ENCODE measurements at places on chromosomes 1 and 21.

DNA sequence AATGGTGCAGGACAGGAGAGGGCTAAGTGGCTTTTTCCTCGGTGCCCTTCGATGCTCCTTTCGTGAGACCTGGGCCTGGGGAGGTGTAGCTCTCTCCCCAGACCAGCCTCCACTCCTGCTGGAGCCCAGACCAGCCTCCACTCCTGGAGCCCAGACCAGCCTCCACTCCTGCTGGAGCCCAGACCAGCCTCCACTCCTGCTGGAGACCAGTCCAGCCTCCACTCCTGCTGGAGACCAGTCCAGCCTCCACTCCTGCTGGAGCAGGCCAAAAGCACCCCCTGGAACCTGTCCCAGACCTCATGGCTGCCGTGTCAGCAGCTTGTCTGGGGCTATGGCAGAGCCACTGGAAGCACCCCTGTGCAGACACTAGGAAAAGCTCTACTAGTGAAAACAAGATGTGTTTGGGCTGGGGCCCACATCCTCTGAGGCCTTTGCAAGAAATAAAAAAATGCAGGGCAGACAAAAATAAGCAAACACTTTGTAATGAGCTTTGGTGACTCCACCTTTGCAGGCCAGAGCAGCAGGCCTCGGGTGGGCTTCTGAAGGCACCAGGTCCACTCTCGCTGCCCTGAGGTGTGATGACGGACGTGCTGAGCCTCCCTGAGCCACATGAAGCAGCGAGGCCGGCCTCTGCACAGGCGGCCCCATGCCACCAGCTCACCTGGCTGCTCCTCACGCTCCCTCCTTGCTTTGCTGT is 116.0 kb upstream of the IFFO2 start:
- DNase-seq, result no peak

DNA sequence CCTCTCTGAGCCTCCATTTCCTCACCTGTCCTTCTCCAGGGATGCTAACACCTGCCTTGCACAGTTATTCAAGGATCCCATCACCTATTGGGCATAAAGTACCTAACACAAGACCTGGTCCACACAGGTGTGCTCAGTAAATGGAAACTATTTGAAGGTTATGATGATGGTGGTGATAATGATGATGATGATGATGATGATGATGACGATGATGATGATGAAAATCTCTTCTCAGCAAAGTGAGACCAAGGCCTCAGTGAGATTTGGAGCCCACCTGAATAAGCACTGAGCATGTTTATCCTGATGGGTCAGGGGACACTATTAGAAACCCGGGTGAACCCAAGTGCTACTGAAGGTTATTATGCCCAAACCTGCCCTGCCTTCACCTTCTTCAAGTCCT is 100.7 kb downstream of the DMRTA2 start:
- no peak for DNase-seq

DNA sequence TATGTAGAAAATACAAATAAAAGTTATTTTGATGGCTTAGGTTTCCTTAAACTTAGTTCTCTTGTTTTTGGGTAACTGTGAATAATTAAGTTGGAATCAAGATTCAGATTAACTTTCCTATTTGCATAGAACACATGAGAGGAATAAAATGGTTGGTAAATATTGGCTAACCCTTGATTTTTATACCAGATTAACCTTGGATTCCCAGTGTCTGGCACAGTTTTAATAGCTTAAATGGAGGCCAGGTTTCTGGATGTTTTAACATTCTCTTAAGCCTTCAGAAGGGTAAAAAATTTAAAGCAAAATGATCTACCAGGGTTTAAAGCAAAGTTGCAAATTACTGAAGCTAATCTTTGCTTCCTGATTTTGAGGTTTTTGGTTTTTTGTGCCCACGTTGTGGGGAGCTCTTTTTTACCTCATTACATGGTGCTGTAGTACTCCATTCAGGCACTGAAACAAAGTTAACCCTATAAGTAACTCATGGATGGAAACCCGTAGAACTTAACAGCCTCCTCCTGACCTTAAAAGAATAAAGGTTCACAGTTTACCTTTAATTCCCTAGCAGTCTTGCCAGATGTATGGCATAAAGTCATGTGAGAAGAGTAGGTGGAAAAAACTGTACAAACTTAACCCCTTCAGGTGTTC is 8.4 kb upstream of the SPATA1 start:
- DNase-seq, result no peak

- no peak for DNase-seq
Observed at GRCh38 chr1:43383449-43383848, 6.2 kb downstream of the MED8 start.

- DNase-seq, result peak; percentile 17
Observed at GRCh38 chr21:28776251-28776650, 216.4 kb downstream of the LTN1 start.

- peak; percentile 91 for DNase-seq
Observed at GRCh38 chr1:206851341-206852010, 13.9 kb upstream of the IL20 start.

GRCh38 chr1:160858507-160858906 is 4.2 kb downstream of the CD244 start:
- no peak for DNase-seq

DNA sequence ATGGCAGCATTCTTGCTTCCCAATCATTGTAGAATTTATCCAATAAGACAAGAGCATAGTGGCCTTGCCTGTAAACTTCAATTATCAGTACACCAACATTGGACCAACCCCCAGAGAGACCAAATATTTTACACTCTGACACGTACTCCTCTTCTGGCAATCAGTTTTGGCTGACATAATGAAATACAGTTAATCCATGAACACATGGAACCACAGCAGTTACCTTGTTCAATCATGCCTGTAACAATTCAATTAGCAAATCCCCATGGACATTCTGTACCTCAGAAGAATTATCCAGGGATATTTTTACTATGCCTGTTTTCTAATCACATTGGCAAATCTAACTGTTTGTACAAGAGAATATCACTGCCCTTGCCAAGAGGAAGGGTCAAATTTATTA is 2162.0 kb downstream of the MRPL39 start:
- no peak for DNase-seq

DNA sequence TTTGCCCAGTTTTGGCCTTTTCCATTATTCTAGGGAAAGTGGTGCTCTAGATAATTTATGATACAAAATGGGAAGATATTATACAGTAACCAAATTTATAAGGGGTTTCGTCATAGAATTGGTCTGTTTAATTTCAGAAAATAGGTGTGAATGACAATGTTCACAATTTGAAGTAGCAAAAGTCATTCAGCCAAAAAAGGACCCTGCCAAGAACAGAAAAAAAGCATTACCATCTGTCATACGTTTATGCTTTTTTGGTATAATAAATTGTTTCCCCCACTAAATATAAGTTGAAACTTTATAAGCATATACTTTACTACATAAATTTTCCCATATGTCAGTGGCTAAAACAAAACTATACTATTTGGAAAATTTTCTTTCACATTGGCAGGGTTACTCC is 4.5 kb upstream of the SPAG17 start:
- DNase-seq, result no peak

DNA sequence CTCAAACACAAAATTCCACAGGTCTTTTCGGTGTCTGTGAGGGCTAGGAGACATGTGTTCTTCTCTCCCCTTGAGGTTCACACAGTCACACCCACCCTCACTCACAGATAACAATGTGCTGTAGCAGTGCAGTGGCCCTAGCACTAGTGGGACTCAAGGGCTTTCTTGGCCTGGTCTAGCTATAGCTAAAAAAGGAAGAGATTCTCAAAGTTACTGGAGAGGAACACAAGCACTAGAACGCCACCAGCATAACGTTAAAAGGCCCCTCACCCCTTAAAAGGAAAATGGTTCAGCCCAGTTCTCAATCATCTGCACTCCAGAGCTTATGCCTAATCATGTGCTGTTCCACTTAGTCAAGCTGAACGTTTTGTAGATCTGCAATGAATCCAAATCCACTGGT is 39.5 kb downstream of the RGS8 start:
- DNase-seq, result no peak

DNA sequence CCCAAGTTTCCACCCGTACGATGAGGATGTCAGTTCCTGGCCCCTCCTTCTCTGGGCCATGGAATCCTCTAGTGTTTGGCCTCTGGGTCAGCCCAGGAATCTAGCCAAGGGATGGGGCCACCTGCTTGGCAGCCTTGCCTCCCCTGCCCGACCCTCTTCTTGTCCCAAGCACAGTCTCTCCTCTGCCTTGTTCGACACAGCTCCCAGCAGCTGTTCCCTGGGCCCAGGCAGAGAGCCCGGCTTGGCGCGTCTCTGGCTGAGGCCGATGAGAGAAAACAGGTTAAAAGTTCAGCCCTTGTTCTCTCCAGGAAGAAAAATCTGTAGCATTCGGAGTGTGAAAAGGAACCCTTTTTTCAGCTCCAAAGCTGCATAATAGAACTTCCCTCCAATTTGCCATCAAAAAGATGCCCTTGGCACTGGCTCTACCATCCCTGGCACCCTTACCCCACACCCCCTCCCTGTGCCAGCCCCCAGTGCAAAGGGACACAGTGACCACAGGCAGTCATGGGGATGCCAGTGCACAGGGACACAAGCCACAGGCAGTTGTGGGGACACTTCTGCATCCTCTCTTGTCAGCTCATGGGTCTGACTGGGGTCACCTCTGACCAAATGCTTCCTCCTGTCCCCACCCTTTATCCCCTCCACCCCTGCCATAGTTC is 68.4 kb downstream of the EPHB2 start:
- no peak for DNase-seq

DNA sequence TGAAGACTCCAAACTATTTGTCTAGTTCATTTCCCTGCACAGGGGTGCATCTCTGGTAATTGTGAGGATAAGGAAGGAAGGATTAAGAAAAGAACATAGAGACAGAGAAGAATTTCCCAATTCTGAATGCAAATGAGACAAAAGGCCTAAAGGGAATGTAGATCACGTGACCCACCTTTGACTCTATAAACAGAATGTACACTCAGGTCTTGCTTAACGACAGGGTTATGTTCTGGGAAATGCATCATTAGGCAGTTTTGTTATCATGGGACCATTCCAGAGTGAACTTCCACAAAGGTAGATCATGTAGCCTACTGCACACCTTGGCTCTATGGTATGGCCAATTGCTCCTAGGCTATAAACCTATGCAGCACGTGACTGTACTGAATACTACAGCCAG is 252.3 kb upstream of the ZP4 start:
- DNase-seq, result no peak

DNA sequence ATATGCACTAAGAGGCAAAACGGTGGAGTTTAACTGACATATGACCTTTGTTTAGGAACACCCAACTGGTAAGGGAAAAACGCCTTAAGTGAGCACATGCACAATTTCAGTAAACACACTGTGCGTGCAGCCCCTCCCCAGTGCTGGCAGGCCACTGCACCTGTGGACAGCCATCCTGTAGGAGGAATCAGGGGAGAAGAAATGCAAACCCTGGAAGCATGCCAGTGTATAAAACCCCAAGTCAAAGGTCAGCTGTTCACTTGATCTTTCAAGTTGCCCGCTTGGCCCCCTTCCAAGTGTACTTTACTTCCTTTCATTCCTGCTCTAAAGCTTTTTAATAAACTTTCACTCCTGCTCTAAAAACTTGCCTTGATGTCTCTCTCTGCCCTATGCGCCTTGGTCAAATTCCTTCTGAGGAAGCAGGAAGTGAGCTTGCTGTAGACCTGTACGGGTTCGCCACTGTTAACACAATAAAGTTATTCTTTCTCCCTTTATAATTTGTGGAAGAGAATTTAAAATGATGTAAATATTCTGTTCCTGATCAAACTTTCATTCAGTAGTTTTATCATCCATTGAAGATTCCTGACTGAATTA is 31.8 kb downstream of the USP25 start:
- DNase-seq, result no peak

DNA sequence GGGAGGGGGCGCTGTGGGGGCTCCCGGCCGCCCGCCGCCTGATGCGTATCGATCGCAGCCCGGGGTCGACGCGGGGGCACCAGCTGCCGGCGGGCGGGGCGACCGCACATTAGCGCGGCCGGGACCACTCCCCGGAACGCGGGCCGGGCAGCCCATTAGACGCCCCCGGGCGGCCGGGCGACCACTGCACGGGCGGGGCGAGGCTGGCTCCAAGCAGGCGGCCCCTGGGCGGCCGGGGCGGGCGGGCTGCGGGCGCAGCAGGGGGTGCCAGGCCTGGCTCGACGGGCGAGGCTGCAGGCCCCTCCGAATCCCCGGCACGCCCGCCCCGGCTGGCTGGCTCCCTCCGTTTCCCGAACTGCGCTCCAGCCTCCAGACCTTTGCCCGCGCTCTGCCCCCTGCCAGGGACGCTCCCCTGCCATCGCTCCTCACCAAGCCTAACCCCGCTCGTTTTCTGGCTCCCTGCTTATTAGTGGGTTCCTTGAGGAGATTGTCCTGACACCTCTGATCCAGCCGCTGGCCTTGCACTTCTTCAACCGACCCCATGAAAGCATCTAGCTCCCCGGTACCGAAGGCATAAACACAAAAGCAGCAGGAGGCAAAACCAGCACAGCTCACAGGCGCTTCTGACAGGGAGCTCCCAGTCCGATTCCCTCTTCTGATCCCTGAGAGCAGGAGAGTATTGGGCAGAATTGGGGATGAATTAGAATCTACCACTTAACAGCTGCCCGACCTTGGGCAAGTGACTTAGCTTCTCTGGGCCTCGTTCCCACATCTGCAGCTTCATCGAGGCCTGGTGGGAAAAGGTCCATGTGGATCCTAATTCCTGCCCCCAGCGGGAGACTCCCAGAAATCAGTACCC is 92.6 kb upstream of the CASZ1 start:
- no peak for DNase-seq

- peak; percentile 94 for DNase-seq
Observed at GRCh38 chr1:228487336-228488124, at the start of gene RNF187. RNF187 (plus strand) TSS chr1:228487382.

- DNase-seq, result no peak
Observed at GRCh38 chr1:227945891-227946623, 1.7 kb downstream of the WNT9A start.

GRCh38 chr1:8674912-8675311 is 142.5 kb downstream of the RERE start:
- no peak for DNase-seq

DNA sequence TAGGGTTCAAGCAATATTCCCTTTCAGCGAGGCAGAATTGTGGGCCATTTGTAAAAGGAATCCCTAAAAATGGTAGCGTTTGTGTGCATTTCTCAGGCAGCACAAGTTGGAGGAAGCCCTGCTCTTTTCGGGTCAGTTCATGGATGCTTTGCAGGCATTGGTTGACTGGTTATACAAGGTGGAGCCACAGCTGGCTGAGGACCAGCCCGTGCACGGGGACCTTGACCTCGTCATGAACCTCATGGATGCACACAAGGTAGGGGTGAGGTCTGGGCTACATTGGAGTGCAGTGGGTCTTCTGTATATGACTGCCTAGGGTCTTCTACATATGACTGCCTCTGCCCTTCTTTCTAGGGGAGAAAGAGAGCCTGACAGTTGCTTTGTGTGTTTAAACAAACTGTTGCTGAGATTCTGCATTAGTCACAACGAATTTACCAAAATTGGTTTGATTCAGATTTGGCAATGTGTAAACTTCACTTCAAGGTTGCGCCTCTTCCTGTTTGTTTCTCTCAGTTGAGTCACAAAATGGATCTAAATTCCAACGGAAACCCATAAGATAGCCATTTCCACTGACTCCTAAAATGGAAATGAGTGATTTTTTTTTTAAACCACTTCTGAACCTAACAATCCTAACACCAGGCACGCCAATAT is 40.4 kb upstream of the BMP8A start:
- DNase-seq, result no peak

- peak; percentile 93 for DNase-seq
Observed at GRCh38 chr1:241603731-241604245, 36.4 kb downstream of the CHML start.

- peak; percentile 39 for DNase-seq
Observed at GRCh38 chr1:205907794-205908193, 35.5 kb downstream of the SLC26A9 start.
